ENCODE measurements at places on chromosomes 2 and 18. TPM values are rescaled to one million over a fixed set of nuclear protein-coding genes. Genes with fewer than 3 reads are reported as not detected.

RAD51AP2 gene
- not detected for total RNA-seq

FBXO41 gene
- total RNA-seq, result 5.2 TPM

NOSTRIN gene
- 10.9 TPM for total RNA-seq

PSME4 gene
- 47.8 TPM for total RNA-seq

AQP12A gene
- total RNA-seq, result not detected

C1QL2 gene
- not detected for total RNA-seq

LRRTM4 gene
- total RNA-seq, result 0.97 TPM

STARD6 gene
- total RNA-seq, result not detected

- no peaks in the 10 kb centered on the region for H3K27me3 ChIP-seq
- H3K4me3 ChIP-seq, result no peak overlapping the region
- no peak overlapping the region for H3K27ac ChIP-seq
- no peak for DNase-seq
Measured at GRCh38 chr2:149744865-149745264, 157.3 kb upstream of the MMADHC start.

GRCh38 chr2:33605056-33605455 lies 6.0 kb upstream of the FAM98A start:
- H3K36me3 ChIP-seq, result no peaks in the 10 kb centered on the region
- H3K4me1 ChIP-seq, result no peaks in the 10 kb centered on the region
- no peak for DNase-seq
- no peak overlapping the region for H3K27ac ChIP-seq

DNA sequence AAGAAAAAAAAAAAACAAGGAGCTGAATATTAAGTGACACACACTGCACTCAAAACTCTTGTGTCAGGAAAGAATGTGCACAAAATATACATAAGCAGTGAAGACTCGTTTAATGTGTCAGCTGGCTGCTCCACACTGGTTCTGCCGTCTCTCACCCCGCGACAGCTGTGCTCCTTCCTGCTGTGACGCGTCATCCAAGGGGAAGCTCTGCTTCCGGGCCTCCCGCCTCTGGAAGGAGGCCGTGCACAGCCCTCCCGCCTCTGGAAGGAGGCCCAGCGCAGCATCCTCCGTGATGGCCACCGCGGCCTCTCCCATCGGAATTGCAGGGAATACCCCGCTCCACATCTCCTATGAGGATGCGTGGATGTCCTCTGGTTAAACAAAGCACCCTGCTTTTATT lies 151.0 kb downstream of the HDAC4 start:
- H3K27me3 ChIP-seq, result no peaks in the 10 kb centered on the region
- H3K4me1 ChIP-seq, result peaks cover 96% of the 10 kb centered on the region
- H3K36me3 ChIP-seq, result no peaks in the 10 kb centered on the region
- H3K27ac ChIP-seq, result peak overlapping the region; percentile 80
- DNase-seq, result no peak
- no peak overlapping the region for H3K4me3 ChIP-seq

- no peaks in the 10 kb centered on the region for H3K4me1 ChIP-seq
- no peaks in the 10 kb centered on the region for H3K36me3 ChIP-seq
- no peaks in the 10 kb centered on the region for H3K27me3 ChIP-seq
- no peak overlapping the region for H3K27ac ChIP-seq
Measured at GRCh38 chr2:241989074-241989473, 119.5 kb downstream of the RTP5 start.

DNA sequence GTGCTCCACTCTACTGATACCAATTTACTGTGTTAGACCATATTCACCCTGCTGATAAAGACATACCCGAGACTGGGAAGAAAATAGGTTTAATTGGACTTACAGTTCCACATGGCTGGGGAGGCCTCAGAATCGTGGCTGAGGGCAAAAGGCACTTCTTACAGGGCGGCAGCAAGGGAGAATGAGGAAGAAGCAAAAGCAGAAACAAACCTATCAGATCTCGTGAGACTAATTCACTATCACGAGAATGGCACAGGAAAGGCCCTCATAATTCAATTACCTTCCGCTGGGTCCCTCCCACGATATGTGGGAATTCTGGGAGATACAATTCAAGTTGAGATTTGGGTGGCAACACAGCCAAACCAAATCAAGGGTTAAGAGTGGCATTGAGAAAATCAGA lies 65.2 kb downstream of the LDLRAD4 start:
- peak overlapping the region; percentile 49 for H3K27ac ChIP-seq
- H3K27me3 ChIP-seq, result no peaks in the 10 kb centered on the region
- DNase-seq, result no peak
- H3K36me3 ChIP-seq, result peaks cover 5% of the 10 kb centered on the region

DNA sequence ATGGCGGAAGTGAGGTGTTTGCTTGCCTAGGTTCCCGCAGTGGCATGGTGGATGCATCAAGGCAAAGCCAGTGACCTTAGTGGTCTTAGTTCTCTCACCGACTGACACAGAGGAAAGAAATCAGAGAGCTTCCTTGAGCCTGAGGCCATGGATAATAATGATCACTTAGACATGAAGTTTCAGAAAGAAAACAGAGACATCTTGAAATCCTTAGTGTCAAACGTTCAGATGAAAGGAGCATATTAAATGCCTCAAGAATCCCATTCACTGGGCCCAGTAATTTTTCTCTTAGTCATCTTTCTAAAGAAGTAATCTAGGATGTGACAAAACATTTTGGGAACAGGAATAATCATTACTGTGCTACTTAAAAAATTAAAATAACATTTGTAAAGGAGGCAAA lies 35.2 kb downstream of the COPS8 start:
- DNase-seq, result no peak
- H3K4me3 ChIP-seq, result no peak overlapping the region
- H3K27ac ChIP-seq, result no peak overlapping the region

GRCh38 chr2:41344529-41344928 lies 703.3 kb upstream of the PKDCC start:
- no peaks in the 10 kb centered on the region for H3K4me1 ChIP-seq
- H3K4me3 ChIP-seq, result no peak overlapping the region
- no peak for DNase-seq
- H3K27me3 ChIP-seq, result no peaks in the 10 kb centered on the region

DNA sequence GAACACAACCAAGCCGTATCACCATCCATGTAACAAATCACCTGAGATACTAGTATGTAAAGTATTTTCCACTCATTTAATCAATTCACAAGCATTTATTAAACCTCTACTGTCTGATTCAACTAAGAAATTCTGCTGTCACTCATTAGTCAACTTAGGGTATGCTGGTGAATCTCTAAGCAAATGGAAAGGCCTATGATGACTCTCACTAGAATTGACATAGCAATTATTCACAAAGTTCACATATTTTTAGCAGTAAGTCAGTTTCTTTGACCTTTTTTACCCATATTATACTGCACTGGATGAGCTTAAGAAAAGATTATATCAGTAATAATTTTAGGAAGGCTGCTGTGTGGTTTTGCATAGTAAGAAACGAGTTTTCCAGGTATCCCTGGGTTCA lies 130.1 kb downstream of the SLC8A1 start:
- H3K27me3 ChIP-seq, result no peaks in the 10 kb centered on the region
- H3K4me1 ChIP-seq, result peaks cover 30% of the 10 kb centered on the region
- H3K27ac ChIP-seq, result no peak overlapping the region
- H3K36me3 ChIP-seq, result no peaks in the 10 kb centered on the region

GRCh38 chr2:62826141-62826540 lies 120.6 kb downstream of the EHBP1 start:
- no peaks in the 10 kb centered on the region for H3K27me3 ChIP-seq
- H3K4me1 ChIP-seq, result peaks cover 27% of the 10 kb centered on the region
- H3K36me3 ChIP-seq, result peaks cover 31% of the 10 kb centered on the region
- H3K27ac ChIP-seq, result no peak overlapping the region

GRCh38 chr2:191618046-191618780 lies 59.7 kb upstream of the NABP1 start:
- H3K4me3 ChIP-seq, result no peak overlapping the region
- H3K36me3 ChIP-seq, result no peaks in the 10 kb centered on the region
- no peak overlapping the region for H3K27ac ChIP-seq
- H3K27me3 ChIP-seq, result no peaks in the 10 kb centered on the region

DNA sequence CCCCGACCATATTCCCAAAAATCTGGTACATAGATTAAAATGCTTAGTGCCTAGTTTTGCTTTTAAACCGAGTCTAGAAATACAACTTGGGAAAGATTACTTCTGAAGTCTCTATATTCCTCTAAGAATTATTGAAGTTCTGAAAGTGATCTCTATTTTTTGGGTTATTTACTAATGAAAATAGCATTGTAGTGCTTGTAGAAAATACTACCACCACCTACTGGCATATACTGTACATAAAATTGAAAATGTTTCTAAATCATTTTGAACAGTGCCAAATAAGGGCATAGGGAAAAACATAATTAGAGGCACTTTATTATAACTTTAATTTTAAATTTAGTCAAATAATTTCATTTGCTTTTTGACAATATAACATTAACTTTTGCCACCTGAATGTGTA lies 1399.6 kb upstream of the ZEB2 start:
- no peaks in the 10 kb centered on the region for H3K27me3 ChIP-seq
- DNase-seq, result no peak
- H3K36me3 ChIP-seq, result no peaks in the 10 kb centered on the region
- H3K27ac ChIP-seq, result no peak overlapping the region
- no peak overlapping the region for H3K4me3 ChIP-seq

- no peak overlapping the region for H3K27ac ChIP-seq
- no peaks in the 10 kb centered on the region for H3K36me3 ChIP-seq
- no peak overlapping the region for H3K4me3 ChIP-seq
- H3K27me3 ChIP-seq, result no peaks in the 10 kb centered on the region
Measured at GRCh38 chr2:1068241-1068640, 117.6 kb downstream of the SNTG2 start.

DNA sequence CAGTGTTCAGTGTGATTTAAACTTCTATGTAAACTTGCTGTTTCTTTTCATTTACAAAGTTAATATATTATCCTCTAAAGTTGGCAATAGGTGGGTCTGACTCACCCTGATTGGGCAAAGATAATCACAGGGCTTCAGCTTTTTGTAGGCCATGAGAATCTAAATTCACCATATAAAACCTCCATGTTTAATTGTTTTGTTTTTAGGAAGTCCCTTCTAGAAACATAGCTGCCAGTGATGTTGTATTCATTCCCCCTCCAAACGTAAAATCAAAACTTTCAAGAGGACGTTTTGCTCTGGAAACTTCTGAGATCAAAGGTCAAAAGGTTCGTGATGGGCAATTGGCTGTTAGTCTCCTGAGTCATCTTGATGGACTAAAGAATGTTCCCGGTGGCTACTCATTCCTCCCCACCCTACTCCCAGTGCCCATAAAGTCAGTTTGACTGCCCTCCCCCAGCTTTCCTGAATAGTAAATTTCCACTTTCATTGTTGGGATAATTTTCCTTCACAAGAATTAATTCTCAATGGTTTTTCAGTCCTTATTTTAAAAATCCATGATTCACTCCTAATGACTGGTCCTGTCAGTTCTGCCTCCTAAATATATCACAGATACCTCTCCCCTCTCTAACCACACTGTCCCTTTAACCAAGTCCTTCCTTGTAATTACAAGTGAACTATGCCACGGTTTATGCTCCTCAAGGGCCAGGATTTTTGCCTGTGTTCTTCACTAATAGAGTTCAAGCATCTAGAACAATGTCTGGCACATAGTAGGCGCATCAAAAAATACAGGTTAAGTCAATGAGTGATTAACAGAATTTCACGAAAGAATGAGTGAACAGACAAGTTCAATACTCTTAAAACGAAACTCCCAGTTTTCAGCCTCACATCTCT lies 164.4 kb upstream of the VRK2 start:
- H3K36me3 ChIP-seq, result no peaks in the 10 kb centered on the region
- H3K4me1 ChIP-seq, result no peaks in the 10 kb centered on the region
- no peaks in the 10 kb centered on the region for H3K27me3 ChIP-seq
- no peak overlapping the region for H3K4me3 ChIP-seq
- H3K27ac ChIP-seq, result no peak overlapping the region

- H3K27ac ChIP-seq, result no peak within 1 kb of the TSS
- no peak for DNase-seq
- no peaks in the 10 kb centered on the region for H3K27me3 ChIP-seq
- no peaks in the 10 kb centered on the region for H3K36me3 ChIP-seq
- peak within 1 kb of the TSS; percentile 51 for H3K4me3 ChIP-seq
Measured at GRCh38 chr18:32772581-32773381, at the start of gene KLHL14. Gene KLHL14, minus strand, starts transcription at chr18:32773023. Its CDS starts 2,432 bp downstream, at chr18:32770591.

DNA sequence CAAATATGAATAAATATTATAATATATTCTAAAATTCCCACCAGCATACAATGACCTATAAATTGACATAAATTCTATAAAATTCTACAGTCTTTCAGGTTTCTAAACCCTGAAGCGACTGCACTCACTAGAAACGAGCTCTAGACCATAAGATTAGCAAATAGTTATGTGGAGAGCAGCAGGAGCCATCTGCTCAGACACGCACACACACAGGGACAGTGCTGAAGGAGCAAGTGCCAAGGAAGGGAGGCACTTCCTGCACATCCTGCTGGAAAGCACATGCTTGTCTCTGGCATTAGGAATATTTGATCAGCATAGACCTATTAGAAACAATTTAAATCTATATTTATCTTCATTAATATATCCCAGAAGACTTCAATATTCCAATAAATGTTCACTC lies 713.9 kb upstream of the CDH2 start:
- no peaks in the 10 kb centered on the region for H3K27me3 ChIP-seq
- H3K36me3 ChIP-seq, result no peaks in the 10 kb centered on the region
- DNase-seq, result no peak
- no peak overlapping the region for H3K4me3 ChIP-seq

DNA sequence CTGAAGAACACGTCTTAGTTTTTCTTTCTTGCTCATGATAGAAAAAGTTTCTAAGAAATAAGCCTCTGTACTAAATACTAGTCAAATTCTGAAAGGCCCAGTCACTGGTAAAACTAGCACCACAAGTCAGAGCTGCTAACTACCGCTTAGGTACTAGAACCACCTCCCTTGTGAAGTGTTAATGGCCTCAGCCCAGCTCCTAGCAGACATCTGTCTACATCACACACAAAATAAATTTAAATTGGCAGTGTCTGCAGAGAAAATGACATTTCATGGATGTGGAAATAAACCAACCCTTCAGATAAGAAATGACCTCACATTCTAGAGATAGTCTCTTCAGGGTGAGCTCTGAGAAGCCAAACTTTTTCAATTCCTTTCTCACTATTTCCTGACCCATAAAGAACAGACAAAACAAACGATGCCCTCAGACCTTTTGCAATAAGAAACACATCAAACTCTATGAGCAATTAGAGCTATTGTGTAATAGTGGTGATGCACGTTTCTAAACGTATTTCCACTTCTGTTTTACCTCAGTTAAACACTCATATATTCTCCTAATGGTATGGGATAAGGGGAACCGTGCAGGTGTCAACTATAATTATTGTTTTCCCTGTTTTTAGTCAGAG lies 70.3 kb upstream of the DSG1 start:
- no peak overlapping the region for H3K4me3 ChIP-seq
- no peaks in the 10 kb centered on the region for H3K4me1 ChIP-seq

GRCh38 chr2:134570676-134571075 lies 148.1 kb downstream of the TMEM163 start:
- H3K4me1 ChIP-seq, result no peaks in the 10 kb centered on the region
- no peak overlapping the region for H3K27ac ChIP-seq
- H3K36me3 ChIP-seq, result no peaks in the 10 kb centered on the region
- no peak overlapping the region for H3K4me3 ChIP-seq

GRCh38 chr18:10285283-10285640 lies 169.2 kb upstream of the APCDD1 start:
- no peaks in the 10 kb centered on the region for H3K36me3 ChIP-seq
- H3K4me3 ChIP-seq, result no peak overlapping the region
- H3K4me1 ChIP-seq, result no peaks in the 10 kb centered on the region
- H3K27ac ChIP-seq, result no peak overlapping the region

All from esophagus muscularis mucosa (tissue), 4 donors.